Hepatocyte (in vitro differentiated cells): ENCODE measurements at places on chromosomes 16 and 17. TPM values are rescaled to one million over a fixed set of nuclear protein-coding genes. Genes with fewer than 3 reads are reported as not detected.
A peak's percentile ranks its signal among the peaks of the same experiment; 100 is the strongest.

AURKB gene
- 9.3 and 9.9 TPM in 2 replicates for total RNA-seq

FSCN2 gene
- 1.8 and 3.7 TPM in 2 replicates for total RNA-seq

SAMD14 gene
- total RNA-seq = 2.4 and 3.1 TPM in 2 replicates

DRC7 gene
- 0.27 TPM in 1 of 2 replicates, not detected in the other for total RNA-seq

ABI3 gene
- 0.13 and 0.52 TPM in 2 replicates for total RNA-seq

LLGL2 gene
- 60.9 and 81.8 TPM in 2 replicates for total RNA-seq

IL21R gene
- 0.10 and 0.16 TPM in 2 replicates for total RNA-seq

CX3CL1 gene
- total RNA-seq = 8.5 and 9.4 TPM in 2 replicates

SRCIN1 gene
- 0.90 and 1.4 TPM in 2 replicates for total RNA-seq

- no peaks in the 10 kb centered on the region for H3K27me3 ChIP-seq
- H3K4me3 ChIP-seq = no peak overlapping the region
- H3K27ac ChIP-seq = peak overlapping the region; percentile 95
- peaks cover 51% of the 10 kb centered on the region for H3K4me1 ChIP-seq
- DNase-seq = no peak
- H3K36me3 ChIP-seq = no peaks in the 10 kb centered on the region
These were observed 341.0 kb downstream of the SEC14L1 start for GRCh38 chr17:77481476-77482374.

- H3K27ac ChIP-seq = no peak overlapping the region
- no peaks in the 10 kb centered on the region for H3K27me3 ChIP-seq
- peaks cover 12% of the 10 kb centered on the region for H3K4me1 ChIP-seq
- DNase-seq = no peak
- no peak overlapping the region for H3K4me3 ChIP-seq
These were observed 2.9 kb downstream of the ABCC1 start for GRCh38 chr16:15952265-15952711.

GRCh38 chr16:63315229-63315628 lies 1279.0 kb upstream of the CDH8 start:
- DNase-seq = peak; percentile 56
- no peaks in the 10 kb centered on the region for H3K36me3 ChIP-seq
- H3K4me1 ChIP-seq = peaks cover 4% of the 10 kb centered on the region
- H3K27ac ChIP-seq = peak overlapping the region; percentile 81
- H3K27me3 ChIP-seq = no peaks in the 10 kb centered on the region

DNA sequence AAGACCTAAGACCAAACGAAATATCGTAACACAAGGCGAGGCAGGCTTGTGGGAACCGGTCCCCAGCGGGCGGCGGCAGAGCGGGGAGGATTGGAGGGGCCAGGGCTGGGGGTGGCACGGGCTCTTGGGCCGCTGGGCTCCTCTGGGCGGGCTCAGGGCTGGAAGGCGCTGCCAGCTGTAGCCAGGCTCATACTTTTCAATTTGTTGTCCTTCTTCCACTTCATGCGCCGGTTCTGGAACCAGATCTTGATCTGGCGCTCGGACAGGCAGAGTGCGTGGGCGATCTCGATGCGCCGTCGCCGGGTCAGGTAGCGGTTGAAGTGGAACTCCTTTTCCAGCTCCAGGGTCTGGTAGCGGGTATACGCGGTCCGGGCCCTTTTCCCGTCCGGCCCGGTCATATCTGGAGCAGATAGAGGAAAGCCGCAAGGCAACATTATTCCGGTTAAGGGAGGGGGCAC lies 1.5 kb downstream of the HOXB5 start:
- DNase-seq = no peak
- no peak overlapping the region for H3K27ac ChIP-seq
- peaks cover 94% of the 10 kb centered on the region for H3K27me3 ChIP-seq
- H3K4me1 ChIP-seq = no peaks in the 10 kb centered on the region
- no peak overlapping the region for H3K4me3 ChIP-seq

DNA sequence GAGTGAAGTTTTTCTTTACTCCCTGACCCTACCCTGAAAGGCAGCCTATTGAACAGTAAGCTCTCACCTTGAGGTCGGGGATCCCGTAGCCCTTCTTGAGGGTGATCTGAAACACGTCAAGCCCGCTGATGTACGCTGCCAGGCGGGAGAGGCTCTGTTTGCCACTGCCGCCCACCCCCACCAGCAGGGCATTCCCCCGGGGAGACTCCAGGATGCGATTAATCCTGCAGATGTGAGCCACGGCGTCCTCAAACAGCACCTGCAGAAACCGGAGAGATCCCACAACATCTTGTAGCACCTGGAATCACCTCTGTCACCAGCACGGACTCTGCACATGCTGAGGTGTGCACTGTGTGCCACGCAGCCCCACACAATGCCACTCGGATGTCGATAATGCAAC lies 96.8 kb downstream of the PGS1 start:
- no peaks in the 10 kb centered on the region for H3K27me3 ChIP-seq
- no peak for DNase-seq
- H3K27ac ChIP-seq = no peak overlapping the region
- H3K36me3 ChIP-seq = no peaks in the 10 kb centered on the region

GRCh38 chr16:70730944-70731343 lies 45.1 kb upstream of the MTSS2 start:
- no peak for DNase-seq
- H3K4me1 ChIP-seq = peaks cover 17% of the 10 kb centered on the region

GRCh38 chr17:74380959-74381808 lies 13.9 kb downstream of the GPR142 start:
- H3K4me1 ChIP-seq = peaks cover 10% of the 10 kb centered on the region
- H3K36me3 ChIP-seq = no peaks in the 10 kb centered on the region
- H3K27ac ChIP-seq = peak overlapping the region; percentile 57
- DNase-seq = no peak
- H3K27me3 ChIP-seq = no peaks in the 10 kb centered on the region
- H3K4me3 ChIP-seq = no peak overlapping the region

GRCh38 chr17:4241535-4241934 lies 22.2 kb downstream of the ANKFY1 start:
- no peak overlapping the region for H3K4me3 ChIP-seq
- peak; percentile 78 for DNase-seq
- H3K4me1 ChIP-seq = no peaks in the 10 kb centered on the region

GRCh38 chr16:3835089-3835602 lies 45.4 kb downstream of the CREBBP start:
- no peaks in the 10 kb centered on the region for H3K27me3 ChIP-seq
- no peak overlapping the region for H3K27ac ChIP-seq
- no peaks in the 10 kb centered on the region for H3K4me1 ChIP-seq
- no peak overlapping the region for H3K4me3 ChIP-seq
- peaks cover 4% of the 10 kb centered on the region for H3K36me3 ChIP-seq

DNA sequence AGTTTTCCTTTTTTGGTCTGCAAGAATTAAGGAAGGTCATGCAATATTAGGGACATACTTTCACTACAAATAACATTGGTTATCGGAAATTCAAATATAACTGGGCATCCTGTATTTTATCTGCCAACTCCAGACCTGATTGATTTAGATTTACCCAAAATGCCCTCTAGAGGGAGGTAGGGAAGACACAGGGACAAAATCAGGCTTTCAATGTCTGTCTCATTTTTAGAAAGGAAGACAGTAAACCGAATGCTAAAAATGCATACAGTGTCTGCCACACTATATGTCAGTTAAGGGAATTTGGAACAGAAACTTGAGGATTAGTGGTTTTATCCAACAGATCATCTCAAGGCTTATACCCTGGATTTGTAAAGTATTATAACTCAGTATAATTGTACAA lies 161.7 kb upstream of the SOX9 start:
- no peak overlapping the region for H3K27ac ChIP-seq
- H3K4me3 ChIP-seq = no peak overlapping the region
- H3K4me1 ChIP-seq = no peaks in the 10 kb centered on the region
- no peaks in the 10 kb centered on the region for H3K27me3 ChIP-seq
- DNase-seq = no peak

GRCh38 chr17:10649602-10650001 lies 7.5 kb downstream of the MYH3 start:
- H3K27ac ChIP-seq = no peak overlapping the region
- no peak overlapping the region for H3K4me3 ChIP-seq
- no peak for DNase-seq
- H3K4me1 ChIP-seq = no peaks in the 10 kb centered on the region
- H3K27me3 ChIP-seq = no peaks in the 10 kb centered on the region
- no peaks in the 10 kb centered on the region for H3K36me3 ChIP-seq

DNA sequence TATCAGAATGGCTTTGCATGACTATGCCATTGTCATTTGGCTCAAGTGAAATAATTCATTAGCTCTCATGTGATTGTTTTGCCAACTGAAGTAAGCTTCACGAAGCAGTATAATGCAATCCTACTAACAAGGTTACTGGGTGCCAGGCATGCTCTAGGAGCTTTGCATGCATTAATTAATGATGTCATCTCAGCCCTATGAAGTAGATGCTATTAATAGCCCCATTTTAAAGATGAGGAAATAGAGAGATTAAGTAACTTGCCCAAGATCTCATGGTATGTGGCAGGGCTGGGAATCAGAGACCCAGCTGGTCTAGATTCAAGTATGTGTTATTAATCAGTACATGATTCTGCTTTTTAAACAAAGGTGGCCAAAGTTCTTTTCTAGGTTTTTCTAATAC lies 14.1 kb downstream of the KRT39 start:
- H3K4me3 ChIP-seq = no peak overlapping the region
- H3K27ac ChIP-seq = peak overlapping the region; percentile 25
- H3K27me3 ChIP-seq = no peaks in the 10 kb centered on the region

- H3K4me1 ChIP-seq = peaks cover 6% of the 10 kb centered on the region
These were observed 270.6 kb downstream of the HAPSTR1 start for GRCh38 chr16:9362050-9362449.

DNA sequence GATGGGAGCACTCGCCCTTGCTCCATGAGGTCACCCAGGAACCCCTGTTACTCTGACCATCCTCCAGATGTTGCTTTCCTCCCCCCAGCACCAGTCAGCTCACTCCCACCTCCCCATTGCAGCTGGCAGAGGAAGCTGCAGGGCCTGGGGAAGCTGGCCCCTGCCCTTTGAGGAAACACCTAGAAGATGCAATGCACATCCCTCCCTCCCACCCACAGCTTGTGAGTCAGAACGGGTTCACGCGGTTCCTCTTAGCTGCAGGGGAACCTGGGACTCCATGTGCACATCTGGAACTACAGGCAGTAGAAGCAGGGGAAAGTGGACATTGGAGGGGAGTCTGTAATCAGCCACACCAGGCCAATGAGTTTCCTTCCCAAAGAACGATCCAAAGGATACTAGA lies 96.9 kb downstream of the KATNIP start:
- H3K27me3 ChIP-seq = no peaks in the 10 kb centered on the region
- DNase-seq = no peak
- H3K27ac ChIP-seq = no peak overlapping the region
- no peaks in the 10 kb centered on the region for H3K4me1 ChIP-seq
- no peaks in the 10 kb centered on the region for H3K36me3 ChIP-seq

- H3K27ac ChIP-seq = no peak overlapping the region
- no peak overlapping the region for H3K4me3 ChIP-seq
- H3K4me1 ChIP-seq = no peaks in the 10 kb centered on the region
- DNase-seq = no peak
- H3K27me3 ChIP-seq = no peaks in the 10 kb centered on the region
These were observed 170.2 kb downstream of the UTP18 start for GRCh38 chr17:51430591-51430990.

DNA sequence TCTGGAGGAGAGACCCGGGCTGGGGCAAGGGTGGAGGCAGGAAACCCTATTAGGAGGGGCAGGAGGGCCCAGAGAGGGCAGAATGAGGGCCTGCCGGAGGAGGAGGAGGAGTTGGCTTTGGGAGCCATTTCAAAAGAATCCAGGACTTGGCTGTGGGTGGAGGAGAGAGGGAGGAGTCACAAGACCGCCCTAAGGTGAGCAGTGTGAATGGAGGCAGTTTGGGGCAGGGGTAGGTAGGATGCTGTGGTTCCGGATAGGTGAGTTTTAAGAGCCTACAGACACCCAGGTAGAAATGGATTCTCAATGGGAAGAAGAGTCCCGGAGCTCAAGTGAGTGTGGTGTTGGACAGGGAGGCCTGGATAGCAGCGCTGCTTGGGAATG lies 80.3 kb downstream of the ARHGAP23 start:
- no peak for DNase-seq
- H3K27me3 ChIP-seq = peaks cover 14% of the 10 kb centered on the region
- peaks cover 18% of the 10 kb centered on the region for H3K4me1 ChIP-seq
- H3K36me3 ChIP-seq = no peaks in the 10 kb centered on the region
- no peak overlapping the region for H3K4me3 ChIP-seq

- H3K27me3 ChIP-seq = no peaks in the 10 kb centered on the region
- no peak overlapping the region for H3K4me3 ChIP-seq
- DNase-seq = peak; percentile 38
These were observed 24.7 kb upstream of the KRT20 start for GRCh38 chr17:40909755-40910154.
